ENCODE measurements at places on chromosomes 3 and 15.

GRCh38 chr3:113714702-113715101, 18.3 kb upstream of the USF3 start:
- DNase-seq, result no peak

- DNase-seq, result no peak
These were observed 30.4 kb downstream of the VGLL3 start for GRCh38 chr3:86960550-86960949.

- DNase-seq, result no peak
These were observed 9.0 kb upstream of the ANXA2 start for GRCh38 chr15:60406513-60407414.

DNA sequence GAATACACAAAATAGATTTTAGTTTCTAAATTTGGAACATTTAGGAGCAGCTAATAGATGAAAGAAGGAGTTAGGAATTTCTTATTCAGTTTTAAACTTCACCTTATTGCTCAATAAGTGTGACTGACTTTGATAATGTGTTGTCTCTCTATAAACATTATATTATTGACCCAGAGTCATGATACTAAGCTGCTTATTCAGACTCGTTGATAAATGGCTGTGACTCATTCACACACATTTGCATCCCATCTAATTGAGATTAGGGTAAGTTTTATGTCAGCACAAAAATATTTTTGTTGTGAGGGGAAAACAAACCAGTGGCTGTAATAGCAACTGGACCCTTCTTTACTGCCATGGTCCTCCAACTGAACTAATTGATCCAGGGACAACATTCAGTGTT, 137.6 kb downstream of the GOLIM4 start:
- DNase-seq, result no peak

DNA sequence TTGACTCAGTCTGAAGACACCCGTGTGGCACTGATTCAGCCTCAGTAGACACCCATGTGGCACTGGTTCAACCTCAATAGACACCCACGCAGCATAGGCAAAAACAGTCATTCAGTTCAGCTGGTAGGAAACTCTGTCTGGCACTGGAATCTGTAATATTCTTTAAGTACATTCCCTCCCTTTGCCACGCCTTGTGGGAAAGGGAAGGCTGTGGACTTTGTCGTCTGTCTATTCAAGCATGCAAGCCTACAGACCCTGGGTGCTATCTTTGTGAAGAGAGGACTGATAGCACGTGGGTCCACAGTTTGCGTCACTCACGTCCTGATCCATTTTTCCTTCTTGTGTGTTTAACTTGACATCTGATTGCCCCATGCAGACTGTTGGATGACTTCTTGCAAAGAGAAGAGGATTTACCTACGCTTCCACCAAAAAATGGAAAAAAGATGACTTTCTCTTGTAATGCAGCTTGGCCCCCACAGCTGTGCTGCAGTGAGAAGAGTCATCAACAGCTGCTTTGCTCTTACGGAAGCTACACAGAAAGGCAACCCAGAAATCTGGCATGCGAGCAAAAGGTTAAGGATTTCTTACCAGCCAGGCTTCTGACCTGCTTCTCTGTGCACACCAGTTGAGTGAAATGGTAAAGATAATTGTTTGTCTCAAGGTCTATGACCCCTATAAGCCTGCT, 278.1 kb downstream of the ULK4 start:
- no peak for DNase-seq

- no peak for DNase-seq
These were observed 505.1 kb downstream of the FHIT start for GRCh38 chr3:60746043-60746638.

GRCh38 chr15:96564546-96564945, 234.0 kb downstream of the NR2F2 start:
- DNase-seq, result no peak

DNA sequence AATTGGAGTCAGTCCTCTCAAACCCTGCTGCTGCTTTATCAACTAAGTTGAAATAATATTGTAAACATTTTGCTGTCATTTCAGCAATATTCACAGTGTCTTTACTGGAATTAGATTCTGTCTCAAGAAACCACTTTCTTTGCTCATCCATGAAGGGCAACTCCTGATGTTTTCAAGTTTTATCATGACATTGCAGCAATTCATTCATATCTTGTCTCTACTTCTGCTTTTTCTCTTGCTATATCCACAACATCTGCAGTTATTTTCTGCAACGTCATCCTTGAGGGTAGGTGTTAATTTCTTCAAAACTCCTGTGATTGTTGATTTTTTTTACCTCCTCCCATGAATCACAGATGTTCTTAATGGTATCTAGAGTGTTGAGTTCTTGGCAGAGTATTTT, 181.6 kb downstream of the EPHA6 start:
- no peak for DNase-seq

DNA sequence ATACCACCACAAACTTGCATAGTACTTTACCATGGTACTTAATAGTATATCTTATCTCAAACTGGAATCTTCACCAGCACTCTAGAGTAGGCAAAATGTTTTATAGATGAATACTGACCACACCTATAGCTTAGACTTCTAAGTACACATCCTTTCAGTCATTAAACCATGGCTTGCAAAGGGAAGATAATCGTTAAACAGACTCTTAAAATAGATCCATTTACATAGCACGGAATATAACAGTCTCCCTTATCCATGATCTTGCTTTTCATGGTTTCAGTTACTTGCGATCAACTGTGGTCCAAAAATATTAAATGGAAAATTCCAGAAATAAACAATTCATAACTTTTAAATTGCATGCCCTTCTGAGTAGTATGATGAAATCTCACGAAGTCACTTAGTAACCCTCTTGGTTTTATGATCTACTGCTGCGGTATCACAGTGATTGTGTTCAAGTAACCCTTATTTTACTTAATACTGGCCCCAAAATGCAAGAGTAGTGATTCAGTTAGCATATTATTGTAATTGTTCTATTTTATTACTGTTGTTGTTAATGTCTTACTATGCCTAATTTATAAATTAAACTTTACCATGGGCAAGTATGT, 111.4 kb downstream of the HERC1 start:
- DNase-seq, result no peak

- DNase-seq, result no peak
These were observed 40.0 kb upstream of the SCAANT1 start for GRCh38 chr3:63952248-63952594.

DNA sequence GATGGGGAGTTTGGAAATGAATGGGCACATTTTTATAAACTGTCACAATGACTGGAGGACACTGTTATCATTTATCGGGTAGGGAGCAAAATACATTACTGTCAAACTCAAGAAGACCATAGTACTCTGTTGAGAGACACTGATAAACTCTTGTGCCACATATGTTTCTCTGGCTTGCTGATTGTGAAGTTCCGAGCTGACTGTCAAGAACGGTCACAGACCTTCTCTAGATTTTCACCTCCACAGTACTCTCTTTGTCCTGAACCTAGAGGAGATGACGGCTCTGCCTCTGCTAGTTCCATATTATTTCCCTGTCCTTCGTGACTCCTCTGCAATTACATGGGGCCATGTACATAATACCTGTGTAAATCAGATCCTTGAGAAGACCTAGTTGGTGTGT, 451.9 kb downstream of the LPP start:
- DNase-seq, result no peak

- no peak for DNase-seq
These were observed 13.7 kb upstream of the GJD2 start for GRCh38 chr15:34768530-34768929.

Measured in epithelial cell of prostate (primary cell).